ENCODE measurements at places on chromosomes 1 and 21. TPM values are rescaled to one million over a fixed set of nuclear protein-coding genes. Genes with fewer than 3 reads are reported as not detected.

GRCh38 chr1:162406811-162407210 is 5.1 kb downstream of the SH2D1B start:
- no peaks in the 10 kb centered on the region for H3K4me1 ChIP-seq
- H3K36me3 ChIP-seq: no peaks in the 10 kb centered on the region
- no peak for DNase-seq
- no peak overlapping the region for H3K27ac ChIP-seq

GRCh38 chr21:16755061-16755460 is 757.8 kb upstream of the CXADR start:
- H3K27me3 ChIP-seq: no peaks in the 10 kb centered on the region
- no peaks in the 10 kb centered on the region for H3K4me1 ChIP-seq
- H3K27ac ChIP-seq: no peak overlapping the region
- no peaks in the 10 kb centered on the region for H3K36me3 ChIP-seq
- H3K4me3 ChIP-seq: no peak overlapping the region
- no peak for DNase-seq

DNA sequence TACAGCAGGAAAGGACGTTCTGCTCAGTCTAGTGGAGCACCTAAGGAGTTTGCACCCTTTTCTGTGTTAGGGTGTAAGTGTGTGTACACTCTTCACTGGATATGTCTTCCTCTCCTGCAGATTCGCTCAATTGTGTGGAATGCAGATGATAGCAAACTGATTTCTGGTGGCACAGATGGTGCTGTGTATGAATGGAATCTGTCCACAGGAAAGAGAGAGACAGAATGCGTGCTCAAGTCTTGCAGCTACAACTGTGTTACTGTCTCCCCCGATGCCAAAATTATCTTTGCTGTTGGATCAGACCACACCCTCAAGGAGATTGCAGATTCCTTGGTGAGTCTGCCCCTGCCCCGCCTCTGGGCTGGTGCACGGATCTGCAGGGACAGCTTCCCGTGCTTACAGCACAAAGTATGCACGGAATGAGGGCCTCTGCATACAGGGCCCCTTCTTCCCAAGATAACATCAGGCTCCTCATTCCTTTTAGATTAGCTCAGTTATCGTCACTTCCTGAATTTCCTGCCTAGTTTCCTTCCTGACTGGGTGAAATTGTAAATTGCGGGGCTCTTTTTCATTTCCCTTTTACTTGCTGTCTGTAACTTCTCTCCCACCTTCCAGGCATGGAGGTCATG is 34.6 kb downstream of the CFAP57 start:
- H3K4me1 ChIP-seq: peaks cover 1% of the 10 kb centered on the region
- H3K27me3 ChIP-seq: peaks cover 9% of the 10 kb centered on the region
- H3K27ac ChIP-seq: no peak overlapping the region
- no peaks in the 10 kb centered on the region for H3K36me3 ChIP-seq

- peaks cover 22% of the 10 kb centered on the region for H3K4me1 ChIP-seq
- peaks cover 29% of the 10 kb centered on the region for H3K27me3 ChIP-seq
- DNase-seq: no peak
- H3K36me3 ChIP-seq: no peaks in the 10 kb centered on the region
- no peak overlapping the region for H3K27ac ChIP-seq
- H3K4me3 ChIP-seq: no peak overlapping the region
Measured at GRCh38 chr21:42777757-42778344, 101.5 kb downstream of the WDR4 start.

- no peak overlapping the region for H3K4me3 ChIP-seq
- H3K27ac ChIP-seq: peak overlapping the region; percentile 75
- peaks cover 54% of the 10 kb centered on the region for H3K4me1 ChIP-seq
- peaks cover 6% of the 10 kb centered on the region for H3K36me3 ChIP-seq
- no peak for DNase-seq
Measured at GRCh38 chr21:25458484-25458883, 148.8 kb downstream of the MRPL39 start.

GRCh38 chr1:207305489-207305873 is 16.0 kb upstream of the CD55 start:
- no peaks in the 10 kb centered on the region for H3K27me3 ChIP-seq
- peaks cover 29% of the 10 kb centered on the region for H3K4me1 ChIP-seq
- H3K27ac ChIP-seq: no peak overlapping the region
- no peak for DNase-seq
- no peak overlapping the region for H3K4me3 ChIP-seq
- peaks cover 8% of the 10 kb centered on the region for H3K36me3 ChIP-seq

- DNase-seq: no peak
- no peak overlapping the region for H3K27ac ChIP-seq
- H3K27me3 ChIP-seq: no peaks in the 10 kb centered on the region
- no peaks in the 10 kb centered on the region for H3K4me1 ChIP-seq
Measured at GRCh38 chr1:69520326-69520725, 47.4 kb upstream of the LRRC7 start.

GRCh38 chr21:32559006-32559610 is 26.2 kb downstream of the TCP10L start:
- peaks cover 6% of the 10 kb centered on the region for H3K4me1 ChIP-seq
- no peak overlapping the region for H3K27ac ChIP-seq
- no peaks in the 10 kb centered on the region for H3K27me3 ChIP-seq
- H3K36me3 ChIP-seq: no peaks in the 10 kb centered on the region
- H3K4me3 ChIP-seq: no peak overlapping the region

GRCh38 chr1:62997884-62998283 is 214.0 kb downstream of the ATG4C start:
- no peaks in the 10 kb centered on the region for H3K36me3 ChIP-seq
- H3K27ac ChIP-seq: no peak overlapping the region
- H3K4me1 ChIP-seq: no peaks in the 10 kb centered on the region

GRCh38 chr1:230868736-230869385 is 540 bp upstream of the C1orf198 start:
- peaks cover 40% of the 10 kb centered on the region for H3K27me3 ChIP-seq
- DNase-seq: no peak
- peaks cover 9% of the 10 kb centered on the region for H3K4me1 ChIP-seq
- peak overlapping the region; percentile 78 for H3K4me3 ChIP-seq

- no peaks in the 10 kb centered on the region for H3K4me1 ChIP-seq
- no peak overlapping the region for H3K4me3 ChIP-seq
- no peaks in the 10 kb centered on the region for H3K36me3 ChIP-seq
- no peak overlapping the region for H3K27ac ChIP-seq
- H3K27me3 ChIP-seq: peaks cover 3% of the 10 kb centered on the region
Measured at GRCh38 chr1:157978586-157979403, 14.7 kb upstream of the KIRREL1 start.

DNA sequence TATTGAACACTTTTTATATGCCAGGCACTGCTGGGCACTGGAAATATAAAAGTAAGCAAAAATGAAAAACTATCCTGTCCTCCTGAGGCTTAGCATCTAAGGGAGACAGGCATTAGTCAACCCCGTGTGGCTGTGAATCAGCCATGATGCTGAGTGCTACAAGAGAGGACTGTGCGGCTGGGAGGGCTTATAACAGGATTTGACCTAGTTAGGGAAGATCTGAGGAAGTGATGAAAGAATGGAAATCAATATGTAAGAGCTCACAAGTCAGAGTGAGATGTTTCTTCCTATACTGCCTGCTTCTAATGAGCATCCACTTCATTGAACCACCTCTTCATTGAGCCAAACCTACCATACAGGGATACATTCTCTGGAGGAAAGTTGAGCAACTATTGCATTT is 15.1 kb downstream of the TRIM45 start:
- H3K4me1 ChIP-seq: peaks cover 5% of the 10 kb centered on the region
- DNase-seq: no peak
- no peak overlapping the region for H3K27ac ChIP-seq
- H3K27me3 ChIP-seq: no peaks in the 10 kb centered on the region

DNA sequence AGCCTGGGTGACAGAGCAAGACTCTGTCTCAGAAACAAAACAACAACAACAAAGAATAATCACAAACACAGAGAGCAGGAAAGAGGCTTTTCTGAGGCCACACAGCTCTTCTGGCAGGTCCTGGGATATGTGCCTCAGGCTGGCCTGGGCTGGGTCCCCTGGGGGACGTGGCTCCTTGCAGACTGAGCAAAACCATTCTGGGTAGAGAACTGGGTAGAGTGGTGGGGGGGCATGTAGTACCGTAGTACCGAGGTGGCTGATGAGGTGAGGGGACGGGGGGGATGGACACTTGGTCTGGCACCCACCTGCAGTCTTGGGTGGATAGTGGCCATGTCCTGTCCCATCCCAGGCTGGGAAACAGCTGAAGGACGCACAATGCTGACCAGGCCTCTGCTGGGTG is 6.0 kb downstream of the TMEM82 start:
- no peaks in the 10 kb centered on the region for H3K4me1 ChIP-seq
- no peak overlapping the region for H3K4me3 ChIP-seq
- H3K27me3 ChIP-seq: no peaks in the 10 kb centered on the region
- no peak for DNase-seq
- no peak overlapping the region for H3K27ac ChIP-seq
- no peaks in the 10 kb centered on the region for H3K36me3 ChIP-seq

- no peak for DNase-seq
- no peaks in the 10 kb centered on the region for H3K27me3 ChIP-seq
- no peak overlapping the region for H3K27ac ChIP-seq
Measured at GRCh38 chr1:43995984-43996732, 4.8 kb downstream of the CCDC24 start.

GRCh38 chr1:16088351-16088911 is 15.0 kb upstream of the FAM131C start:
- no peak overlapping the region for H3K4me3 ChIP-seq
- H3K27ac ChIP-seq: no peak overlapping the region
- H3K36me3 ChIP-seq: no peaks in the 10 kb centered on the region
- H3K27me3 ChIP-seq: no peaks in the 10 kb centered on the region
- no peaks in the 10 kb centered on the region for H3K4me1 ChIP-seq
- no peak for DNase-seq

GRCh38 chr1:204476563-204476962 is 18.0 kb downstream of the PIK3C2B start:
- DNase-seq: no peak
- no peak overlapping the region for H3K4me3 ChIP-seq
- H3K27me3 ChIP-seq: no peaks in the 10 kb centered on the region
- no peak overlapping the region for H3K27ac ChIP-seq
- no peaks in the 10 kb centered on the region for H3K36me3 ChIP-seq

DNA sequence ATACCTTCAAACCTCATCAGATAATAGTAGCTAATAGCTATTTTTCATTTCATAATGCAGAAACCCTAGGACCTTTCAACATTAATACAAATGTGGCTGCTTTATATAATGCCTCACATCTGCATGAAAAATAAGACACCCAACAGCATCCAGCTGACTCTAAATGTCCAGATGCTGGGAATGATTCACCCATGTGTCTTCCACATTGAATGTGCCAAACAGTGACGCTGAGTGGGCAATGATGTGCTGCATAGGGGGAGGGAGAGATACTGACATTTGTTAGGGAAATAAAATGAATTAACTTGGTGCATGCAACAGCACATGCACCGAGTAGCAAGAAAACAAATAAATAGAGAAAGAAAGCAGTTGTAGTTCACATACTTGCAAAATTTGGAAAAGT is 199.3 kb downstream of the DSCAM start:
- H3K4me1 ChIP-seq: no peaks in the 10 kb centered on the region
- H3K4me3 ChIP-seq: no peak overlapping the region
- no peaks in the 10 kb centered on the region for H3K27me3 ChIP-seq
- H3K36me3 ChIP-seq: no peaks in the 10 kb centered on the region
- DNase-seq: no peak

Gene CYP4A11
- not detected for total RNA-seq

Gene REN
- total RNA-seq: not detected

Gene WDR64
- total RNA-seq: 0.22 TPM

Gene DENND2C
- total RNA-seq: 0.12 TPM

Gene LCE1A
- not detected for total RNA-seq

Gene OTUD7B
- total RNA-seq: 9.9 TPM

Gene AIDA
- 69.7 TPM for total RNA-seq
